Esophagus mucosa (tissue), 1 donor: ENCODE measurements at places on chromosomes 5 and 9.

- no peak for ATAC-seq
Measured at GRCh38 chr5:181232593-181232992, 9.5 kb downstream of the TRIM41 start.

- ATAC-seq, result peak; percentile 57
Measured at GRCh38 chr5:157540707-157541446, 34.7 kb downstream of the ADAM19 start.

- peak; percentile 51 for ATAC-seq
Measured at GRCh38 chr9:111036429-111036789, 1.9 kb downstream of the LPAR1 start.

DNA sequence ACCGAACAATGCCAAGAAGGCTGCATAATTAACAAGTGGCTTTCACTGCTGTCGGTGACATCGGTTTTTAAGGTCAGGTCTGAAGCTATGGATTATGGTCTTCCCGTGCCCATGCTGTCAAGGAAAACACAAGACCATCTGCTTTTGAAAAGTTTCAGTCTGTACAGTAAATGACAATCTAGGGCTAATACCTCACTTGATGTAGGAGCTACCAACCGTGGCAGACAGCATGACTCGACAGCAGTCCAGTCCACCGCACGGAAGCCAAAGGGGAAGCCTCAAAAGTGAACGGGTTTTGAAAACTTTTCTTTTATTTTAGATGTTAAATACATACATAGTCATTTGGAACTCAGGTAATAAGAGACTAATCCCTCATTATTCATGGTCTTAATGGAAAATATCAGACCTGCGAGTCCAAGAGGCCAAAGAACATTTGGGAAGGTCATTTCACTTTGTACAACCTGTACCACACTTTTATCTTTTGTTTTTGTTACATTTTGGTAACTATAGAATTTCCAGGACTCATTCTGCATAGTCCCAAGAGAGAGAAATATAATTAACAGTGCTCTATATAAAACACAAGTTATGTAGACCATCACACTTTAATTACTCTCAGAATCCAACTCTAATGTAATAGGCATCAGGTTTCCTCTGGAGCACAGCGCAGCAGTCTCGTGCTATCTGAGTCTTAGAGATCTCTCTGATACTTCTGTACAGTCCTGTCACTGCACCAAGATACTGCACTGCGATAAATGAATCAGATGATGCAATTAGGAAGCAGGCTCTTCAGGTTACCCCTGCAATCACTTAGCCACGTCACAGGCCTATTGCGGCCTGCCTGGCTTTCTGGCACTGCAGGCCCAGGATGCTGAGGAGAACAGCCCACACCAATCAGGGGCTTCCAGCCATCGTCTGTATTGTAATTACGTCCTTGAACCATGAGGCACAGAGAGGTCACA is 184.9 kb downstream of the FANCC start:
- ATAC-seq, result no peak

DNA sequence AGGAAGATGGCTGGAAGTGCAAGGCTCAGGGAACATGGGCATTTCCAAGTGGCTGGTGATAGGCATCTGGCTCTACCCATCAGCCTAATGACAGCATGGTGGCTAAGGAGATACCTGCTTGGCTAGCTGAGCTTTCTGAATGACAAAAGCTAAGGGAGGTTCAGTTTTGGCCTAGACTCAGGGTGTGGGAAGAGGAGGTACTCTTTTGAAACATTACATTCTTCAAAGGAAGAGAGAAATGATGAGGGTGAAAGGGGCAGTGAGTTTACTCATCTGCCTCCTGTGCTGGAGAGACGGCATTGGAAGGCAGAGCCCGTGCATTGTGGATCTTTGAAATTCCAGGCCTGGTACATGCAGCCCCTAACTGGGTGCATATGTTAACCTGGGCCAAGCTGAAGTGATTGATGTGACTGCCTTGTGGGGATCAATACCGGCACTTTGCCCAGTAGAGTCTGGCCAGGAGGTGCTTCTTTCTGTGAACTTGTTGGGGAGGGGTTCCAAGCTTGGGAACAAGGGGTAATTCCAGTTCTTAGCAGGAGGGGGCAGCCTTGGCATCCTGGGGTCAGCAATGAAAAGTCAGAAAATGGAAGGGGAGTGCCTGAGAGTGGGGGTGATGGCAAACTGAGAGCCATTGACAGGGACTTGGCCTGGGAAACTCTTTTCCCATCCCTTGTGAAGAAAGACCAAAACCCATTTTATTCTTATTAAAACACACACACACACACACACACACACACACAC is 108.6 kb downstream of the ACER2 start:
- no peak for ATAC-seq
